ENCODE measurements at places on chromosomes 1 and 21.

DNA sequence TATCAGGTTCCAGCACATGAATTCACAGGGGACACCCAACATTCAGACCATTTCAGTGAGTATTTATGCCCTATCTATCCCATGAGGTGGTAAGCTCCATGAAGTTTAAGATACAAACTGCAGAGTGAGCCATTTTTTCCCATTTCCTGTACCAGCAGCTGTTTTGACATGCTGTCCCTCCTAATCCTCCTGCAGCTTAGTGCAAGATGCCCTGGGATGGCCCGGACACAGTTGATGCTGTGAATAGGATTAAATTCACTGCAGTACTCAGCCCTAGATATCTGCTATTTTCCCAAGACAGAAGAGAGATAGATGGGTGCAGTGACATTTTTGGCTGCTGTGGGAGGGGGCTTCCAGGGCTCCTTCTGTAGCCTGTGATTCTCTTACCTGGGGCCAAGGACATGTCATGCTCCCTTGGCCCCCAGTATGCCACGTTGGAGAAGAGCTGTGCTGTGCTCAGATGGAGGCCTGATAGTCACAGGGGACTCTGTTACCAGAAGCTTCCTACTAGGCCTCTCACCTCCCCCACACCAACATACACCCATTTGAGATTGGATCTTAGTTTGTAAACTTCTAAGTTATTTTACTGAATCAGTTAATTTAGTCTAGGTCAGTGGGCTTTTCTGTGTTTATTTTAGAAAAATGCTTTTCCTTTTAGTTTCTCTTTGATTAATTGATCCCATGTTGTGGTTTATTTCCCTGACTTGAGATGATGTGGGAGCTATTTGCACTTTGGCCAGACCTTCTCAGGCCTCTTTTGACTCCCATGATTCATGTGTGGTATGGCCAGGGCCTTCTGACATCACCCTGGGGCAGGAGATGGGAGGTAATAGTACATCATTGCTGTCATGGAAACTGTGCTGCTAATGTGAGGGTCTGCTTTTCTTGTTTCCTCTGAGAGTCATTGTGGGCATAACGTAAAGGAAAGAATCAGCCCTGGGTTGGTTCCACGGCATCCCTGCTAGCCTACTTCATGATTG is 92.6 kb downstream of the ST3GAL3 start:
- DNase-seq, result no peak

DNA sequence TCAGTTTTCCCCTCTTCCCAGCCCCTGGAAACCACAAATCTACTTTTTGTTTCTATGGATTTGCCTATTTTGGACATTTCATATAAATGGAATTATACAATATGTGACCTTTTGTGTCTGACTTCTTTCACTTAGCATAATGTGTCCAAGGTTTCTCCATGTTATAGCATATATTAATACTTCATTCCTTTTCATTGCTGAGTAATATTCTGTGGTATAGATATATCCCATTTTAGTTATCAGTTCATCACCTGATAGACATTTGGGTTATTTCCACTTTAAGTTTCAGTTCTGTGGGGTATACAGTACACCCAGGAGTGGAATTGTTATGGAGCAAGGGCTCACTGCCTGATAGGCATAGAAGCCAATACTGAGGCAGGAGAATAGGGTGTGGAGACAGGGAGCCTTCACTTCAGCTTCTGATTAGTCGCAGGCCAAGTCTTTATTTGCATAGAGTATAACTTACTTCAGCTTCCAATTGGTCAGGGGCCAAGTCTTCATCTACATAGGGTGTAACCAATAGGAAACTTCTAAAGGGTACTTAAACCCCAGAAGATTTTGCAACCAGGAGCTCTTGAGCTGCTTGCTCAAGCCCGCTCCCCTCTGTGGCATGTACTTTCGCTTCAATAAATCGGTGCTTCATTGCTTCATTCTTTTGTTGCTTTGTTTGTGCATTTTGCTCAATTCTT is 8.3 kb upstream of the NVL start:
- DNase-seq, result no peak

DNA sequence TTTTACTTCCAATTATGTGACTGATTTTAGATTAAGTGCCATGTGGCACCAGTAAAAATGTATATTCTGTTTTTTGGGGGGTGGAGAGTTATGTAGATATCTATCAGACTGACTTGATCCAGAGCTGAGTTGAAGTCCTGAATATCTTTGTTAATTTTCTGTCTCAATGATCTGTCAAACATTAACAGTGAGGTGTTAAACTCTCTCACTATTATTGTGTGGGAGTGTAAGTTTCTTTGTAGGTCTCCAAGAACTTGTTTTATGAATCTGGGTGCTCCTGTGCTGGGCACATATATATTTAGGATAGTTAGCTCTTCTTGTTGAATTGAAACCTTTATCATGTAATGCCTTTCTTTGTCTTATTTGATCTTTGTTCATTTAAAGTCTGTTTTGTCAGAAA is 276.5 kb upstream of the USP25 start:
- no peak for DNase-seq

- no peak for DNase-seq
Observed at GRCh38 chr1:65149351-65150107, 1.5 kb downstream of the AK4 start.

DNA sequence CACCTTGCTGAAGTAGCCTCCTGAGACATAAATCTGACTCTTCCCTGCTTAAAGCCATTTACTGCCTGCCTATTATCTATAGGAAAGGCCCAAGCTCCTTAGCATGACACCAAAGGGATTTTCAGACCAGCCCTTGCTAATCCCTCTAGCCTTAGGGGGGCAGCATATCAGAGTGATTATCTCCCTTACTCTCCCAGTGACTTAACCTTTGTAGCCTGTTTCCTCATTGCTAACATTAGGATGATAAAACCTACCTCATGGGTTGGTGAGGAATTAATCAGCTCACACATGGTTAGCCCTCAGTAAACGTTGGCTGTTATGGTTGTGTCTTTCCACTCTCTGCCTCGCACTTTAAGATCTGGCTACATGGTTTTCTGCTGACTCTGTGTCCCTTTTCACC is 70.1 kb downstream of the ROR1 start:
- no peak for DNase-seq

All from CD4-positive, alpha-beta T cell treated with Interleukin-12 subunit alpha and Interleukin-12 subunit beta, for 1 hour (primary cell).